ENCODE measurements at places on chromosomes 6 and 20.

- DNase-seq = no peak
Observed at GRCh38 chr6:105992315-105992961, 93.7 kb upstream of the PRDM1 start.

DNA sequence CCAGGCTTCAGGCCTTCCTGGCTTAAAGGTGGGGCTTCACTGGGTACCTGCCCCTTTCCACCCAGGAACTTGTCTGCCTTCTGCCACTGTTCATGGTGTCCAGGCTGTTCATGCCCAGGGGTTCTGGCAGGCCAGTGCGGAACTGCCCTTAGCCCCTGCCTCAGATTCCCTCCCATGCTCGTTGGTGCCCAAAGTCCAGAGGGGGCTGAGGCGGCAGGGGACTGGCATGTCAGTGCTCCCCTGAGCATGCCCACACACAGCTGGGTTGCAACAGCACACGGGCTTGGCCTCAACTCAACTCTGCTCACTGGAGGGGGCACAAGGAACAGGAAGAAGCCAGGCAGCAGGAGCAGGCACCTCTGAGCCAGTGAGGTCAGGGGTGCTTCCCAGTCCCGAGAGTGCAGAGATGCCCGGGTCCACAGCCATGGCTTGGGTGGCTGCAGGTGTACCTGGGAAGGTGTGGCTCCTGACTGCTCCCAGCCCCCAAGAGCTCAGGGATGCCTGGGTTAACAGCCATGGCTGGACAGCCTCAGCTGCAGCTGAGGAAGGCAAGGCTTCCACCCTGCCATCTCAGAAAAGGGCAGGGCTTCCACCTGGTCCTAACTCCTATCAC is 845.9 kb downstream of the EYS start:
- DNase-seq = no peak

DNA sequence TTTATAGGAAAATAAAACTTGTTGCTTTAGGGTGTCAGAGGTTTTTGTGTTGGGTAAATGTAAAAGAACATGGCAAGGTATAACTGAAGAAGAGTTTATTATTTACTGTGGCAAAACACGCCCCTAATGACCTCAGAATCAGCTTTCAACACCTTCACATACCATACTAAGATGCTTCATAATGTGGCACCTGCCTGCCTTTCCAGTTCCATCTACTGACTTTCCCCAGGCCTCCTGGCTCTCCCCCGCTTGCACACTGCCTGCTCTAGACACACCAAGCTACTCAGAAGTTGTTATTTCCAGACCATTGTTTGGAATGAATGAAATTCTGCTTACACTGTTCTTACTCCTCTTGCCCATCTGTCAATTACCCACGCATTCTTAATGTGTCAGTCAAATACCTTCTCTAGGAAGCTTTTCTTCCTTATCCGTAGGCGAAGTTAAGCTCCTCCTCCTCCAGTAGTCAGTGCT is 1.8 kb downstream of the TIAM2 start:
- no peak for DNase-seq

- no peak for DNase-seq
Observed at GRCh38 chr6:149484733-149485700, at the start of gene ZC3H12D. TSS of gene ZC3H12D (minus strand) at chr6:149485014. CDS start at chr6:149474543, 10,471 bp downstream.

DNA sequence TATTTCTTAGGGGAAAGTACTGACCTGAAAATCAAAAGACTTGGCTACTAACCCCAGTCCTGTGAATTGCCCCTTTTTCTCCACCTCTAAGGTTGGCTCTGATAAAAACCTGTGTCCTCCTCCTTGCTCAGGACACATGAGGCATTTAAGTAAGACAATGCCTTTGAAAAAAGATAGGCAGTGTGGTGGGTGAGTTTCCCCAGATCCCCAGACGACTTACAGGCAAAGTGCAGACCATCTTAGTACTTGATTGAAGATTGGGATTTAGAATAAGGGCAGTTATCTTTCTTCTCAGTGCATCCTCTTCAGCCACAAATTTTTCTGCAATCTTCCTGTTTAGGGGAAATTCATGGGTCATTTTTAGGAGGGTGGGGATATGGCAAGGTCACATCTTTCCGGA is 87.8 kb downstream of the KIZ start:
- no peak for DNase-seq

- no peak for DNase-seq
Observed at GRCh38 chr6:108526739-108527174, 34.0 kb upstream of the FOXO3 start.

- no peak for DNase-seq
Observed at GRCh38 chr6:160812097-160812496, 110.1 kb downstream of the PLG start.

GRCh38 chr20:17925141-17925939 is 43.3 kb downstream of the SNX5 start:
- no peak for DNase-seq

DNA sequence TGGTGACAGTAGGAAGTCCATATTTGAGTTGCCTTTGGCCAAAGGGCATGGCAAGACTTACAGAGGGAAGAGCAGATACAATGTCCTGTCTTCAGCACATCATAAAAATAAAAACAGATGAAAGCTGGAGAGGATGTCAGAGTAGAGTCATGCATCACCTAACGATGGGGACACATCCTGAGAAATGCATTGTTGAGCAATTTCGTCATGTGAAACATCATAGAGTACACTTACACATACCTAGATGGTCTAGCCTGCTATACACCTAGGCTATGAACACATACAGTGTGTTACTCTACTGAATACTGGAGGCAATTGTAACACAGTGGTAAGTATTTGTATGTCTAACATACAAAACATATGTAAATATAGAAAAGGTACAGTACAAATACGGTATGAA is 75.6 kb downstream of the VEGFA start:
- DNase-seq = no peak

DNA sequence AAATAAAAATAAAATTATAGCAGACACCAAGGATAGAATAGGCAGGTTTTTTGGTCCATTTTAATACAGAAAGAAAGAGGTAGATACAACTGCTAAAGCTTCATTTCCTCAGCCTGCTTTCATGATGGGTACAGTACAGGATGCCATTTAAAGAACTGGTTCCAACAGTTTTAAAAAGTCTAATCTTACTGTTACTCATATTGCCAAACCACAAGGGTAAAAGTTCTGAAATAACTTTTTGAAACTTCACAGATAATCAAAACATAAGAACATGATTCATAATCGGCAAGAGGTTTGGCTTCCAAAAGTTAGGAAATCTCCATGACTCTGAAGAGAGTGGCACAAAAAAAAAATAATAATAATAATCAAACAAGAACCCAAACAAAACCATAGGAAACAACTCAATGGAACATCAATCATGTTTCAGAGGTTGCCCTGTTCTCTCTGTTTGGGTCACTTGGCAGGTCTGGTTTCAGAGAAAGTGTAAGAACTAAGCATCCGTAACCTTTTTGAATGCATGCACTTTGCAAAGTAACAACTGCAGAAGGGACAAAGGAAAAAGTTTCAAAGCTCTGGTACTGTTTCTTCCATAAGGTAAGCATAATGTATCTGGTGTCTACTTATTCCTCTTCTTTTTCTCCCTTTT is 79.7 kb downstream of the SMLR1 start:
- DNase-seq = no peak

Data from non-pigmented ciliary epithelial cell (primary cell).